Endothelial cell of umbilical vein (primary cell): ENCODE measurements at places on chromosomes 7 and 10. TPM values are rescaled to one million over a fixed set of nuclear protein-coding genes. Genes with fewer than 3 reads are reported as not detected.
A peak's percentile ranks its signal among the peaks of the same experiment; 100 is the strongest.

GRCh38 chr7:88480896-88481295 lies 174.2 kb upstream of the STEAP4 start:
- DNase-seq, result no peak

DNA sequence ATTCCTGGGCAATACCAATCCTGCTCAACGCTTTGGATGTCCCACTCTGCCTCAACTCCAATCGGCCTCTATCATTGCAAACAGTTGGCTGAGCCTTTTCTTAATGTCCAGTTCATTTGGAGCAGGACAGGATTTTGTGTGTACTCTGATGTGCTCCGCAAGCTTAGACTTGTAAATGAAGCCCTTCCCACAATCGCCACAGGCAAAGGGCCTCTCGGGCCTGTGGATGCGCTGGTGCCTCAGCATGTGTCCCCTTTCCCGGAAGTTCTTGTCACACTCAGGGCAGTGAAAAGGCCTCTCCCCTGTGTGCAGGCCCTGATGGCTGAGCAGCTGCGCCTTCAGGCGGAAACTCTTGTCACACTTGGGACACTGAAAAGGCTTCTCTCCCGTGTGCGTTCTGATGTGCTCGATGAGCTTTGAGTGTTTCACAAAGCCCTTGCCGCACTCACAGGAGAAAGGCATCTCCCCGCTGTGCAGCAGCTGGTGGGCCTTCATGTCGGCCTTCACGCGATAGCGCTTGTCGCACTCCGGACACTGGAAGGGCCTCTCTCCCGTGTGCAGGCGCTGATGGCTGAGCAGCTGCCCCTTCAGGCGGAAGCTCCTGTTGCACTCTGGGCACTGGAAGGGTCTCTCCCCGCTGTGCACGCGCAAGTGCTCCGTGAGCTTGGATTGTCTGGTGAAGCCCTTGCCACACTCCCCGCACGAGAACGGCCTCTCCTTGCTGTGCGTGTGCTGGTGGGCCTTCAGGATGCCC lies 20.0 kb downstream of the ZNF786 start:
- DNase-seq, result no peak

GRCh38 chr7:80882213-80882801 lies 36.5 kb downstream of the SEMA3C start:
- DNase-seq, result no peak

DNA sequence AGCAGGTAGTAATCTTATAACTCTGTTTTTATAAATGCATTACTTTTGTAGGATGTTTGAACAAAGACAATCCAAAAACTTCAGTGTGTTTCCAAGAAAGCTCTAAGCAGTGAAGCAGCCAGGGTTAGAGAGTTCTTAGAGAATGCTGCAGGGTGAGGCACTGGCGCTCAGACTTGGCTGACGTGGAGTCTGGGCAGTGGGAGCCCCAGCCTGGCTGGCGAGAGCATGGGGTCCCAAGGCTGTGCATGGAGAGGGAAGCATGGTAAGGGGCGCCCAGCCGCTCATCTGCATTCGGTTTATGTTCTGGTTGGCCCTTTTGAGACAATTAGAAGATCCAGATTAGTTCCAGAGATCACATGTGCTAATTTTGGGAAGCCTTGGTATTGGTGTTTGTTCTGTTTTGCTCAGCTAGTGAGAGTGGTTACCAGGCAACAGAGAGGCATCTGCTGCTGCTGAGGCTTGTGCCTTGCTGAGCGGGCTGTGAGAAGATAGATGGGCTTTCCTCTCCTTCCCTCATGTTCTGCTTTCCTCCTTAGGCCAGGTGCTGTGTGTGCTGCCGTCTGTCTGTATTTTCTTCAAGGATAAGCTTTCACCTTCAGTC lies 10.3 kb downstream of the SUN1 start:
- DNase-seq, result no peak

DNA sequence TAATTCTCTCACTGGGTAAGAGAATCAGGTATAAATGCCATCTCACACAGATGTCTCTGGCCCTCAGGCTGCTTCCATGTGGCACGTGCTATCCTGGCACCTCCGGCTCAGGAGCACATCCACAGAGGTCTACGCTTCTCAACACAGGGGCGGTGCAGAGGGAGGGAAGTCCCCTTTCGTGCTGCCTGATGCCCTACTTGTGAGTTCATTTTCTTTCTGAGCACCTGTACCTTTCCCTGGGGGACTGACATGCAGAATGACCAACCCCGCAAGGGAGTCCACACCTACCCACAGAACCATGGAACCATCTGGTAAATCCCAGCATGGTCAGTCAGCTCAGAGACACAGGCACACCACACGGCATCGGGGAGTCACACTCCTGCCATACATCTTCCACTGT lies 99.0 kb upstream of the SAMD8 start:
- no peak for DNase-seq

- peak; percentile 53 for DNase-seq
Observed at GRCh38 chr10:69567920-69568319, 5.3 kb downstream of the NEUROG3 start.

- no peak for DNase-seq
Observed at GRCh38 chr10:3655528-3655927, 129.5 kb downstream of the KLF6 start.

DNA sequence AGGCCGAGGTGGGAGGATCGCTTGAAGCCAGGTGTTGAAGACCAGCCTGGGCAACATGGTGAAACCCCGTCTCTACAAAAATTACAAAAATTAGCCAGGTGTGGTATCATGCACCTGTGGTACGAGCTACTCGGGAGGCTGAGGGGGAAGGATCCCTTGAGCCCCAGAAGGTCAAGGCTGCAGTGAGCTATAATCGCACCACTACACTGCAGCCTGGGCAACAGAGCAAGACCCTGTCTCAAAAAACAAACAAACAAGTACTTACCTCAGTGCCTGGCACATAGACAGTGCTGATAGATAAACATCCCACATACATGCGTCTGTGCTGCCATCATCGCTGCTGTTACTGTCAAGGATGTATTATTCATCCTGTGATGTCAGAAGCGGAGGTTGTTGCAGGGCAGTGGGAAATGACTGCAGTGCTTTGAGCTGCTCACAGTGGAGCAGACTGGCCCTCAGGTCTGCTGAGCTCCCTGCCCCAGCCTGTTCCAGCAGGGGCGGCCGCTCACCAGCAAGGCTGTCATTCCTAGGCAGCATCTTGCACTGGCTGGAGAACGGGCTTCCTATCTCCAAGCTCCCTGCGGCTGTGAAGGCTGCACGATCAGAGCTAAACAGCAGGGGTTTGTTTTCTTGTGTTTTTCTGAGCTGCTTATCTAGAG lies 18.6 kb downstream of the FOXK1 start:
- DNase-seq, result peak; percentile 91

- DNase-seq, result no peak
Observed at GRCh38 chr7:84900215-84900614, 286.6 kb downstream of the SEMA3D start.

DNA sequence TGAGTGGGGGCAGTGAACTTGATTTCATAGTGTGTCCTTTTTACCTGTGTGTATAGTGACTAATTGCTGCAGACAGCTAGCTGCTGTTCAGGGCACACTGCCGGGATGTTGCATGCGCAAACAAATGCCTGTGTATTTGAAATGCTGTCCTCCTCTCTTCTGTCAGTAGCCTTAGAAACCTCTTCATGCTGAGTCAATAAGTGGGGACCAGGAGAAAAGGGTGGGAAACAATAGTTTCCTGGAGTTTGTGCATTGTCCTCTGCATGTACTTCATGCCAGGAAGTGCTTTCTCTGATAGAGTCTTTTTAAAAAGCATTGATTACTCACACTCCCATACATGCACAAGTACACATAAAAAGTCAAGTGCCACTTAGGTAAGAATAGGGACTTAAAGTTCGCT lies 1183.7 kb upstream of the CELF2 start:
- no peak for DNase-seq

DNA sequence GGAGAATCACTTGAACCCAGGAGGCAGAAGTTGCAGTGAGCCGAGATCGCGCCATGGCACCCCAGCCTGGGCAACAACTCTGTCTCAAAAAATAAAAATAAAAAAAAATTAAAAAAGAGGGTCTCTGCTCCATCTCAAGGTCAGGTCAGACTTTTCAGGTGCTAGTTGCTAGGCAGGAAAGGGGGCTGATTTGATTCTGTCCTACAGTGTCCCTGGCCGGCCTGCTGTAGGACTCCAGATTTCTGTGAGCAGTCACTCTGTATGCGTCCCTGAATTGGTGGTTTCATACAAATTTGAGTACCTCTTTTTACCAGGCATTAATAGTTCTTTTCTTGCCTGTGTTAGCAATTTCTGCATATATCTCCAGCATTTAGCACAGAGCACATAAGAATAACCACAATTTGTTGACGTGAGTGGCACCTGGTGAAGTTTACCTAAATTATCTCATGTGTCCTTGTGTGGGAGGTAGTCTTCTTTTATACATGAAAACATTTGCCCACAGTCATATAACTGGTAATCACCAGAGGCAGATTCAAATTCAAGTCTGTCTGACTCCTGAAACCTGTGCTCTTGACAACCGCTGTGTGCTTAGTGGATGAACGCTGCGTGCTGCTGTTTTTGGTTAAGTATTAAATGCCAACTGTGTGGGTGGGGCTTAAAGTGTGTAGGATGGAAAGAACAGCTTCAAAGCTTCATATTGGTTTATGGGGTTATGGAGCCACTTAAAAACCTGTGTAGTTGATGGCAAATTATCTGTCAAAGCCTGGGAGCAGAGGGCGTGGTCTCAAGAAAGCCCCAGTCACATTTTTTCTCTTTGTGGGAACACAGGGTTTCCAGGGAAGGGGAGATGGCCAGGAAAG lies 3.2 kb upstream of the ZNF775 start:
- DNase-seq, result no peak

DNA sequence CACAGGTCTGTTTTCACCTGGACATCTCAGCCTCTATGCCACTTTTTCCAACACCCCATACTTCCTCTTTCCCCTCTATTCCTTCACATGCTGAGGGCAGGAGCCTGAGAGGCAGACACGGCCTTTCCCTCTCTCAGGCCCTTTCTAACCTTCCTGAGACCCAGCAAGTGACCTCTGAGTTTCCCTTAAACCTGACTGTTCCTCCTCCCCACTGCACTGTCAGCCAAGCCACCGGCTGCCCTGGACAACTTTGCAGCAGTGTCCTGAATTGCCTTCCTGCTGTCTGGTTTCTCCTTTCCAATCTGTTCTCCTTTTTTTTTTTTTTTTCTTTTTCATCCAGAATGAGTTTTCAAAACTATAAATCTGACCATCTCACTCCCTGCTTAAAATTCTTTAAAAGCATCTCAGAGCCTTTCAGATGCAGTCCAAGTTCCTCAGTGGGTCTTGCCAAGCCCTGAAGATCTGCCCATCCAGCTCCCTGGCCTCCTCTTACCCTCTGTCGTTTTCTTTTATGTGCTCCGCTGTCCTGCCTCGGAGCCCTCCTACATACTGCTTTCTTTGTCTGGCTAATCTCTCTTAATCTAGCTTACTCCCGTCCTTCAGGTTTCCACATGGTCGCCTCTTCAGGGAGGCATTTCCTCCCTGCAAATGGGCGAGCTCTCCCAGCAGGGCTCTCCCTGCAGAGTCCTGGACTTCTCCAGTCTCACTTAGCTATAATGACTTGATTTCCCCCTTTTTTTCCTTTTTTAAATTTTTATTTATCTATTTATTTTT lies 30.5 kb downstream of the SLC13A4 start:
- no peak for DNase-seq

DNA sequence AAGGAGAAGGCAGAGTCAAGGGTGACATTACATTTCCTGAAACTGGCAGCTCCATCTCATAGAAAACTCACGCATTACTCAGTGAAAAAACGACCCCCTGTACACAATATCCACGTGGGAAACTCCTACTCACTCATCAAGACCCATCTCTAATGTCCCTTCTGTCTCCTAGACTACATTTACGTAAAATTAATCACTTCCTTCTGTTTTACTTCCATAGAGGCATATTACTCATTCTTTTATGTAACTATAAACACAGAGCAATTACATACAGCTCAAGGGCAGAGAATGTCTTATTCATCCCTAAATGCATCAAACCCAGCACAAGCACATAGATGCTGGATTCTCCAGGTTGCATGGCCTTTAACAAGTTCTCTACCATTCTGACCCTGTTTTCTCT lies 281.8 kb downstream of the KCNMA1 start:
- DNase-seq, result peak; percentile 65

GRCh38 chr7:1691601-1692514 lies 21.8 kb downstream of the ELFN1 start:
- no peak for DNase-seq

DNA sequence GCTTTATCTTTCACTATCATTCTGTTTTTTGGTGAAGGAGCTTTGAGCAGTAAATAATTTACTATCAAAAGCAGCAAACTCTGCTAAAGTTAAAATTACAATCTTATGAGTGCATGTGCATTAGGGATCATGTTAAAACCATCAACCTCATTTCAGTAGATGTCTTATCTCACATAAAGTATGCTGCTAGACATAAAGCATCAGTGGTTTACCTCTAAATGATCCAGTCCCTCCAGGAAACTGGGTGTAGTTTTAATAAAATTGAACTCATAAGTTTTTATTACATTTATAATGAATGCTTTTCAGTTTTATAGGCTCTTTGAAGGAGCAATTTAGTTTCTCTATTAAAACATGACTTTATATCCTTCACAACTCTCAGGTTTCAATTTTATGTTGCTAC lies 108.7 kb downstream of the LRRN3 start:
- DNase-seq, result no peak

- no peak for DNase-seq
Observed at GRCh38 chr10:116740971-116741370, 1.4 kb downstream of the HSPA12A start.

DNA sequence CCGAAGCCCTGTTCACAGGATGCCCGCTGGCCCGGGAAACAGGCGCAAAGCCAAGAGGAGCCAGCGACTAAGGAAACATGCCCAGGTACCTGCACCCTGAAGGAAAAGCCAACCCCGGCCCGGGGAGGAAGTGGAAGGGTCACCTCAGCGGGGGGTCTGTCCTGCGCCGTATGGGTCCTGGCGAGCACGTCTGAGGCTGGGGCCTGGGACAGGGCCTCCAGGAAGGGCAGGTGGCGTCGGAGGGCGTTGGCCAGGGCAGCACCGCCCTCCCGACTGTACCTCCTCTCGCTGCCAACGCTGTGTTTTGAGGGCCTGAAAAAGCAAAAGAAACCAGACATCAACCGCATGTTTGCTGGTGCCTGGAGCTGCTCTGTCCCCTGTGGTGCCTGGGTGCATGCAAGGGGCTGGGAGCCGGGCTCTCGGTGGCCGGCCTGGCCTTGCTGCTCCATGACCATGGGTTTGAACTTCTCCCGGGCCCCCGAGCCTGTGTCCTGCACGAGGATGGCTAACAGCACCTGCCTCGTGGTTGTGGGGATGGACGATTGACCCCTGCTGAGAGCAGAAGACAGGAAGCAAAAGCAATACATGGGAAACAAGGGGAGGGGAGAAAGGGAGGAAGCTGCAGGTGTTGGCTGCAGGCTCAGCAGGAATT lies 395.3 kb downstream of the PTPRN2 start:
- no peak for DNase-seq

- no peak for DNase-seq
Observed at GRCh38 chr7:67364441-67365017, 367.9 kb downstream of the TYW1 start.

Gene KLF14
- polyA plus RNA-seq, result 0.01 TPM in 1 of 2 replicates, not detected in the other

Gene TAS2R3
- polyA plus RNA-seq, result 0.08 TPM in 2 replicates

Gene SFRP4
- not detected in 2 replicates for polyA plus RNA-seq

Gene STAM
- 16.1 and 17.7 TPM in 2 replicates for polyA plus RNA-seq

Gene HERPUD2
- polyA plus RNA-seq, result 42.0 and 59.5 TPM in 2 replicates

Gene CPA2
- polyA plus RNA-seq, result not detected in 2 replicates
